NCI-H446 (cell line): ENCODE measurements at places on chromosomes 6 and 20.

DNA sequence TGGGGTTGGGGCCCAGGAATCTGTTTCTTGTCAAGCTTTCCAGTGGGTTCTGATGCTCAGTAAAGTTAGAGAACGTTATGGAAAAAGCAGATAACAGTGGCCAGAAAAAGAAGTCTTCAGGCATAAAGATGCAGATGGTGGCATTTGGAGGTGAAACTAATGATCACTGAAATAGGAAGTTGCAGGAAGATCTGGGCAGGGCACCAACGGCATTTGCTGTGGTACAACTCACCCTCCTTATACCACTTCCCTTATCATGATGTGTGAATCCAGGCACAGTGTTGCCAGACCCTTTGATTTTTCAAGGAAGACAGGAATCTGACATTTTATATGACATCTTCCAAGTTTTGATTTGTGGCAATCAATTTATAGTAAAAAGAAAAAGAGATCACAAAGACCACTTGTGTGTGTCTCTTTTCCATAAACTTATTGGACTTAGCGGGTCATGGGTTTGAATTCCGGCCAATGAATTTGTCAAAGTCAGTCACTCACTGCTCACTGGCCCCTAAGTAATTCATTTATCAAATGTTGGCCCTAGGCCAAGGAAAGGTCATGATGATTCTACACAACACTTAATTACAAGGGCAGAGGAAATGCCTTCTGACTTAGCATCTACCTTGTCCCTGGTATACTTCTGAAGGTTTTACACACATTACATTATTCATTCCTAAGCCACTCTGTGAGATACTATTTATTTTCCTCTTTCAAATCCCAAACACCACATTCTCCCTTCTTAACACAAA, 37.6 kb downstream of the LAMP5 start:
- no peak for DNase-seq

DNA sequence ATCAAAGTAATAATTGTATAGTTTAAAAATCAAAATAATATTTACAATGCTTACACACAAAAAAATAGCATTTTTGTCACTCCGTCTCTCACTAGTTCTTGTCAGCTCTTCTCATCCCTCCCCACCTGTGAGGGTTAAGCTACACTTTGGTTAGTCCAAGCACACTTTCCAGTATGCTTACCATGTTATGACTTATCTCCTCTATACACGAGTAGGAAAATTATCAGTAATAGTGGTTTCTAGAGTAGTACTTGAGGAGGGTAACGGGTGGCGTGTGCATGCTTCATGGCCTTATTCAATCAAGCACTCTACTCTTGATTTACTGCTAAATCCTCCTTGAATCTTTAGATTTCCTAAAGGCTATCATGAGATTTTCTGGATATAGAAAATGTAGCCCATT, 443.7 kb downstream of the UTRN start:
- DNase-seq: no peak

GRCh38 chr20:45970646-45971424, 1.2 kb downstream of the ZNF335 start:
- no peak for DNase-seq

DNA sequence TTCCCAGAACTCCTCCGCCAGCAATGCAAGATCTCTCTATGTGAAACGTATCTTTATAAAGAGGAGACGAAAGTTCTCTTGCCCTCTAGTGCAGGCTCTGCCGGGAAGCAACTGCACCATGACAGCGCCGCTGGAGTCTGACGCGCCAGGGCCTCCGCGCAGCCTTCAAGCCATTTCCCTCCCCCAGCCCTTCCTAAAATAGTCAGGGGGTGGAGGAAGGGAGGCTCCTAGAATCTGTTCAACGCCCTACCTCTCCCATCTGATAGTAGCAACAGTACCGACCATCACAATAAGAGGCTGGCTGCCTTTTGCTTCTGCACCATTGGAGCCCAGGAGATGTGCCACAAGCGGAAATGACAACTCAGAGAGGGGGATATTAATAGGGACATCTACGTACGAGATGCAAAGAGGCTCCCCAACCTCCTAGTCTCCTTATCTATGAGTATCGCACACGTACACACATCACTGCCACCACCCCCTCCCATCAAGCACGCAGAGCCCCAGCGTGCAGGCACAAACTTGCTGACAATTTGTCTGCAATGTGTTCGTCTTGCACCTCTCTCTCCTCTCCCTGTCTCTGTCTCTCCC, 1.0 kb downstream of the SYNE1 start:
- no peak for DNase-seq

DNA sequence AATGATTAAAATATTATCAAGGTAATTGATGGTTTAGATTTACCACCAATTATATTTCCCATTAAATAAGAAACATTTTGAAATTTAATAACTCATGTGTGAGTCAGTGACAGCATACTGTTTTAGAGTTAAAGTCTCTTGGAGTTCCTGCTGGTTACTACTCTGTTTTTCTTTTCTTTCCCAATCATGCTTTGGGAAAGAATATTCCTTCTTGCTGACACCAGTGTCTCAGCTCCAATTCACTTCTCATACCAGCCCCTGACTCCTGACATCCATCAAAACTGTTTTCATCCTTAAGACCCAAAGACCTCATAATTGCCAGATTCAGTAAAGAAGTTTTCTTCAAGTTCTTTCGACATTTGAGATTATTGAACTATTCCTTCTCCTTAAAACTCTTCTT, 50.3 kb downstream of the AIG1 start:
- no peak for DNase-seq

- no peak for DNase-seq
Measured at GRCh38 chr6:140540743-140541142, 1166.3 kb upstream of the CITED2 start.

GRCh38 chr6:106102034-106102433, 15.9 kb downstream of the PRDM1 start:
- DNase-seq: no peak

DNA sequence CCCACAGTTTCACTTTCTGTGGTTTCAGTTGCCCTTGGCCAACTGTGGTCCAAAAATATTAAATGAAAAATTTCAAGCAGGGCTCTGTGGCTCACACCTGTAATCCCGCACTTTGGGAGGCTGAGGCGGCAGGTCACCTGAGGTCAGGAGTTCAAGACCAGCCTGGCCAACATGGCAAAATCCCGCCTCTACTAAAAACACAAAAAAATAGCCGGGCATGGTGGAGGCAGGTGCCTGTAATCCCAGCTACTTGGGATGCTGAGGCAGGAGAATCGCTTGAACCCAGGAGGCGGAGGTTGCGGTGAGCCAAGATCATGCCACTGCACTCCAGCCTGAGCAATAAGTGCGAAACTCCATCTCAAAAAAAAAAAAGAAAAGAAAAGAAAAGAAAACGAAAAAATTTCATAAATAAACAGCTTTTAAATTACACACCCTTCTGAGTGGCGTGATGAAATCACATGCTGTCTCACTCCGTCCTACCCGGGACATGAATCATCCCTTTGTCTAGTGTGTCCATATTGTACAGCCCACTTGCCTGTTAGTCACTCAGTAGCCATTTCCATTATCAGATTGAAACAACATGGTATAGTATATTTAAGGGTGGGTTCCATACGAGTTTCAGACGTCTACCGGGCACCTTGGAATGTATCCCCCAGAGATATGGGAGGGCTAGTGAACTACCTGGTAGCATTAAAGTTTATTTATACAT, 11.7 kb downstream of the PTPRK start:
- no peak for DNase-seq

- DNase-seq: no peak
Measured at GRCh38 chr6:119481976-119482375, 132.4 kb upstream of the MAN1A1 start.

DNA sequence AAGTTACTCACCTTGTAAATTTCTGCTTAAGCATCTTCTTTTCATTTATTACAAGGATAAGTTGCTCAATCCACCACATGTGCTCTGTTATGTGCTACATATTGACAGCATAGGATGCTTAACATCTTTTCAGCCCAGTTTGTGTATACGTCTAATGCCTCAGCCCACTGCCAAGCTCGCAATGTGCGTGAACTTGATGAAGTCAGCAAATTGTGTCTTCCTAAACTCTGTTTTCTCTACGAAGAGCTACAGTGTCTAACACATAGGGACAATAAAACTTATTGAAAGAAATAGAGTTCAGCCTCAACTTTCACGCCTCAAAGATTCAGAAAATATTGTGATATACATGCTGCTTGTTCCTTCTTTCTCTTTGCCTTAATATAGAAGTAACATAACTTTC, 500.0 kb downstream of the TFAP2B start:
- DNase-seq: no peak

DNA sequence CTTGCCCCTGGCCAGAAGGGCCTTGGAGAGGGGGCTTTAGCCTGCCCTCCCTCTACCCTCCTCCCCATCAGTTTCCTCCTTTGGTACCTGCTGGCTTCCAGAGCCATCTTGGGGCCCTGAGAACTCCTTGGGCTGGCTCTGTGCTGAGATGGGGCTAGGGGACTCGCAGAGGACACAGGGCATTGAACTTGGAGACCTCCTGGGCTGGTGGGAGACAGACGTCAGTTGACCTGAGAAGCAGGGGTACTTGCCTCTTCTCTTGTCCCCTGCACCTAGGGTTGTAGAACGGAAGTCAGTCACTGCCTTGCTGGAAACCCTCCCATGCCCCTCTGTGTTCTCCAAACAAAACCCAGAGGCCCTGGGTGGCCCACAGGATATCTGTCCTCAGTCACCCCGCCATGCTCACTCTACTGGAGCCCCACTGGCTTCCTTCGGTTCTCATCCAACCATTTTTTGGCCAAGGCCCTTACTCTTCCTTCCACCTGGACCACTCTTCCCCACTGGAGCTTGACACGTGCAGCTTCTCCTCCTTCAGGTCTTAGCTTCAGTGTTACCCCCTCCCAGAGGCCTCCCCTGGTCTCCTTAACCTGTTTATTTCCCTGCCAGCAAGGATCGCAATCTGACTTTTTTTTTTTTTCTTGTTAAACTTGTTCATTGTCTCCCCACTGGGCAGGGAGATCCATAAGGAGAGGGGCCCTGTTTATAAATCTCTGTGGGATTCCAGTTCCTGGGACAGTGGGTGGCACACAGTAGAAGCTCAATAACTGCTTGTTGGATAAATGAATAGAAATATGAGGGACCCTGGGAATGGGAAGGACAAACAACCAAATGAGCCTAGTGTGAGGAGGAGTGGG, 971 bp downstream of the RBCK1 start:
- no peak for DNase-seq

- no peak for DNase-seq
Measured at GRCh38 chr20:22260506-22260905, 323.9 kb downstream of the FOXA2 start.

DNA sequence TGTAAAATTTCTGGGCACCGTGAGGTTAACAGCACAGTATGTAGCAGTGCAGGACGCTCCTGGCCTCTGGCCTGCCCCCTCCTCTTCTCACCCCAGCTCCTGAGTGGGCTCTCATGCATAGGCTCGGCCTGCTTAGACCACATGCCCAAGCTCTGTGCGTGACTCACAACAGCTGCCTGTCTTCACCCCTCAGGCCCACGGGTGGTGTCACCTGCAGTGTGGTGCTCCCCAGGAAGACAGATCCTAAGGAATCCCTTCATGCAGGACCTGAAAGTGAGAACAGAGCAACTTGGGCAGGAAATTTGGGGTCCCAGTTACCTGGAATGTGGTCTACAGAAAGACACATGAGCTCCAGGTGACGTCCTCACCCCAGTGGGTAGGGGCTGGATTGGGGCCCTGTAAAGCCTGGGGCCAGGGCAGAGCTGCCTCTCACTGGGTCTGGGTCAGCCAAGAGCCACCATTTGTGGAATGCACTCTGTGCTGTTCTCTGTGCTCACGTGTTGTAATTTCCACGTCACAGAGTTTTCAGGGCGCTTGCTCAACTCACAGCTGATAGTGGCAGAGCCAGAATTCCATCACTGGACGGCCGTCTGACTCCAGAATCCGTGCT, 37.0 kb upstream of the PXDC1 start:
- no peak for DNase-seq

DNA sequence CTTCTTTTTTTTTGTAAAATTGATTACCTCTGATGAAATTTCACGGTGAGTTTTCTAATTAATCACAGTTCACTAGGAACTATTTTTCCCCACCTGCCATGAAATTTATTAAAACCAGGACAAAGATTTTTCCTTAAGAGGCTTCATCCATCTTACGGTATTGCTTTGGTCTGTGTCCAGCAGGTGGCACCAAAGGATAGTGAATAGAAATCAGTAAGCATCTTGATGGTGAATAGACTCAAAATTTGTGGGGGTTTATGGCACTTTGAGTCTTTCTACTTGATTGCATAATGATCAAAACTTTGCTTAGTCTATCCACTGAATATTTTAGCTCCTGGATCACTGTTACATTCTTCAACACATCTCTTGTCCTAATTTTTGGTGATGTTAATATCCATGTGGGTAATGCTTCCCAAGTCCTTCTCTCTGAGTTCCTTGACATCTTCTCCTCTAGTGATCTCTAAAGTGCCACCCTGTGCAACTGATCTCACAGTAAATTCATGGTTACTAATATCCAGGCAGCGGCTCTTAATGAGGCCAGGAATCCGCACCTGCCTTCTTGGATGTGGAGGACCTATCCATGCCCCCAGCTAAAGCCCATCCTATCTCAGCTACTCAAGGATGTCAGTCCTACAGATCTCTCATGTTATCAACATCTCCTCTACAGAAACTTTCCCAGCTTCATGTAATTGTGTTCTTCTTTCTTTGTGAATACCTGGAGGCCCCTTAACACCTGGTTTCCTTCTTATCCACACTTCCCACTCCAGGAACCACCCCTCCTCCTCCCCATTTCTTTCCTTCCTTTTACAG, 54.5 kb downstream of the STMND1 start:
- DNase-seq: peak; percentile 91

DNA sequence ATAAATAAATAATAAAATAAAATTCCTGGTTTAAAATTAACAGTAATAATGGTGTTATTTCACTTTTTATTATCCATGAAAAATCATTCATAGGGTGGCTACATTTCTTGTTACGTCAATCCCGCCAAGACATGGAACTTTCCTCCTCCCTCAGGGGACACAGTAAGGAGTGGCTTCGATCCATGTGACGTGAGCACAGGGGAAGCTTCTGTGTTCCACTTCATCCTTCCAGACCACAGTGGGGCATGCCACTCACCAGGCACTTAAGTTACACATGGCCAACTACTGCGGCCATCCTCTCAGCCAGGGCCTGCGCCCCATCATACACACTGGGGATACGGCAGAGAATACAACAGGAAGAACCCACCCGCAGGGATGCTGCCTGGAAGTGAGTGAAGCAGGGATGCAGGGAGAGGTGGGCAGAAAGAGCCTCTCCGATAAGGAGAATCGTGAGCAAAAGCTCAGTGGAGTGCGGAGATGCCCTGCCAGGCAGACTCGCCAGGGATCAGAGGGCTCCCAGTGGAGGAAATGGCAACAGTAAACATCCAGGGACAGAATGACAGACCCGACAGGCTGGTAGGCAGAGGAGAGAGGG, 75.3 kb downstream of the ATP9A start:
- DNase-seq: no peak

GRCh38 chr6:119196715-119197114, 118.3 kb upstream of the FAM184A start:
- no peak for DNase-seq

DNA sequence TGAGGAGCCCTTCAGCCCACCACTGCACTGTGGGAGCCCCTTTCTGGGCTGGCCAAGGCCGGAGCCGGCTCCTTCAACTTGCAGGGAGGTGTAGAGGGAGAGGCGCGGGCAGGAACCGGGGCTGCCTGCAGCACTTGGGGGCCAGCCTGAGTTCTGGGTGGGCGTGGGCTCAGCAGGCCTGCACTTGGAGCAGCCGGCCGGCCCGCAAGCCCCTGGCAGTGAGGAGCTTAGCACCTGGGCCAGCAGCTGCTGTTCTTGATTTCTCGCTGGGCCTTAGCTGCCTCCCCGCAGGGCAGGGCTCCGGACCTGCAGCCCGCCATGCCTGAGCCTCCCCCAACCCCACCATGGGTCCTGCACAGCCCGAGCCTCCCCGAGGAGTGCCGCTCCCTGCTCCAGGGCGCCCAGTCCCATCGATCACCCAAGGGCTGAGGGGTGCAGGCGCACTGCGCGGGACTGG, 101.7 kb upstream of the ADGRB3 start:
- no peak for DNase-seq

GRCh38 chr6:156978948-156979347, 201.8 kb downstream of the ARID1B start:
- DNase-seq: no peak
